ENCODE measurements at places on chromosomes 3 and 15. TPM values are rescaled to one million over a fixed set of nuclear protein-coding genes. Genes with fewer than 3 reads are reported as not detected.

Gene VIPR1
- 2.2 TPM for total RNA-seq

- DNase-seq = no peak
Measured at GRCh38 chr3:14512281-14512941, 27.7 kb downstream of the GRIP2 start.

- DNase-seq = no peak
Measured at GRCh38 chr3:149809699-149810098, 3.3 kb upstream of the RNF13 start.

Gene ITPKA
- total RNA-seq = 0.07 TPM

DNA sequence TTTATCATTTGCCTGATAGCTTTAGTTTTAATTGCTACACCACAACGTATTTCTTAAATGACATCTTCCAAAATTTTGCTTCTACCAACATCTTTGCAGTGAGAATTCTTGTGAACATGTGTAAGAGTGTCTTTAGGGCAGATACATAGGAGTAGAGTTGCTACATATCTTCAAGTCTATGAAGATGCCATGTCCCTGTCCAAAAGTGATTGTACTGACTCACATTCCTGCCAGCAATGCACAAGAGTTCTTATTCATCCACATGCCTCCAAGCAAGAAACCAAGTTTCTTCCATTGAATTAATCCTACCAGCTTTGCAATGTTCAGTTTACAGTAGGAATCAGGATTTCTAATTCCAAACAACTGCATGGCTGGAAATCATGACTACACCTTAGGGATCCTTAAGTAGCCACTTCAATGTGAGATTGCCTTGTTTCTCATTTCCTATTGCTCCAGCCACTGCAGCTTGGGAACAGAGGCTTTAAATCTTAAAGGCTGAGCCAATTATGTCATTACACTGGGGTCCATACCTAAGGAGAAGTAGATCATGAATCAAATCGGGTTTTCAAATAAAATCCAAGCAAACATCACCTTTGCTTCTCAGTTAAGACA, 44.5 kb downstream of the BCL2L10 start:
- no peak for DNase-seq

DNA sequence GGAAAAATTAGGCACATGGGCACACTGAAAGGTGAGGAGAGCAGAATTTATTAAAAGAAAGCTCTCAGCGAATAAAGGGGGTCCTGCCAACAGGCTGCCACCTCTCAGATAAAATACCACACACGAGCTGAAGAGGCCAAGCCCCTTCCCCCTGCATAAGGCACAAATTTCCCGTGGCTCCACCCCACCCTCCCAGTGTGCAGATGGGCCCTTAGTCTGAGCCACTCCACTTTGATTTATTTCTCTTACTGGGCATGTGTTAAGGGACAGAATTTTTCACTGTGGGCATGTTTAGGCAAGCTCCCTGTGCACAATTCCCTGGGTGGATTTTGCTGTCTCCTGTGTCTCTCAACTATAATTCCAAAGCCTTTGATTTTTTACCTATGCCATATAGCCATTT, 409.8 kb downstream of the TBL1XR1 start:
- DNase-seq = no peak
